ENCODE measurements at places on chromosomes 5 and 9.

- no peak for DNase-seq
These were observed 12.6 kb downstream of the MGAT1 start for GRCh38 chr5:180790020-180790419.

DNA sequence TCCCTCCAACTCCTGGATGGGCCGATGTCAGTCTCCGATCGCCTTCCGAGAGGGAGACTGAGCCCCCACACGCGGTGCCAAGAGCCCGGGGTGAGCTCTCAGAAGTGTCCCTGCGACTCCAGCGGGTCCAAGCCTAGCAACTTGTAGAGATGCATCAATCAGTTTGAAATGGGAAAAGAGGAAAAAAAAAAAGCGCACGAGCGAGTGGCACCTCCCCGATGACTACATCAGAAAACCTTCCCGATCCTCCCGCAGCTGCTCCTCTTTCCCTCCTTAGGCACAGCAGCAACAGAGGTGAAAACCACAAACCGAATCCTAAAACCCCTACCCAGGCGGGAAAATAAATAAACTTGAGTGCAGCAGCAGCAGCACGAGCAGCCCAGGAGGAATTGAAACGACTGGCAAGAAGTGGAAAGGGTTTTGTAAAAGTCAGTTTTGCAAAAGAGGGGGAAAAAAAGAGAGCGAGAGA is 1.0 kb upstream of the EFNA5 start:
- DNase-seq = no peak

- DNase-seq = no peak
These were observed 330.1 kb downstream of the ENC1 start for GRCh38 chr5:74310386-74310785.

DNA sequence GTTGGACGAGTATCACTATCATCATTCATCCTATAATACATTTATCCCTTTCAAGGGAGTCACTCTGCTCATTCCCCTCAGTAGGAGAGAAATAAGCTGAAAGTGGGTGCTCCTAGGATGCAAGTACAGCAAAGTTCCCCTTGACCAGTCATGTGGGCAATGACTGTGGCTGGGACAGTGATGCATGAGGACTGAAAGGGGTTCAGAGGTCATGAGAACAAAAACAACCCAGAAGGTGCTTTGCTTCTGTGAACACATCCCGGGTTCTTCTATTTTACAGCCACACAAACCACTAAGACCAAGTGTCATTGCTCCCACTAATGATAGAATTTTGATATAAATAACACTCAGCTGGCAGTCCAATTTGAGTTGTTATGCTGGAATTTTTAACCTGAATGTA is 177.8 kb upstream of the ADCY2 start:
- no peak for DNase-seq

DNA sequence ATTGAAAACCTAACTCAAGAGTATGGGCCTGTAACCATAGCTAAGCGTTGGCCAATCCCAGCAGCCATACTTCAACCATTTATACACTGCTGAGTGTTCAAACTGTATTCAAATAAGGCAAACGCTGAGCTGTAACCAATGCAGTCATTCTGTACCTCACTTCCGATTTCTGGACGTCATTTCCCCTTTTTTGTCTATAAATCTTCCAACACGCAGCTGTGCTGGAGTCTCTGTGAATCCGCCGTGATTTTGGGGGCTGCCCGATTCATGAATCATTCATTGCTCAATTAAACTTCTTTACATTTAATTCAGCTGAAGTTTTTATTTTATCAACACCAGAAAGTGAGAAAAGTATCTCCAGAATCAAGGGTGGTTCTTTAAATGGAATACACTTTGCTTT is 31.7 kb downstream of the MTX3 start:
- DNase-seq = no peak

DNA sequence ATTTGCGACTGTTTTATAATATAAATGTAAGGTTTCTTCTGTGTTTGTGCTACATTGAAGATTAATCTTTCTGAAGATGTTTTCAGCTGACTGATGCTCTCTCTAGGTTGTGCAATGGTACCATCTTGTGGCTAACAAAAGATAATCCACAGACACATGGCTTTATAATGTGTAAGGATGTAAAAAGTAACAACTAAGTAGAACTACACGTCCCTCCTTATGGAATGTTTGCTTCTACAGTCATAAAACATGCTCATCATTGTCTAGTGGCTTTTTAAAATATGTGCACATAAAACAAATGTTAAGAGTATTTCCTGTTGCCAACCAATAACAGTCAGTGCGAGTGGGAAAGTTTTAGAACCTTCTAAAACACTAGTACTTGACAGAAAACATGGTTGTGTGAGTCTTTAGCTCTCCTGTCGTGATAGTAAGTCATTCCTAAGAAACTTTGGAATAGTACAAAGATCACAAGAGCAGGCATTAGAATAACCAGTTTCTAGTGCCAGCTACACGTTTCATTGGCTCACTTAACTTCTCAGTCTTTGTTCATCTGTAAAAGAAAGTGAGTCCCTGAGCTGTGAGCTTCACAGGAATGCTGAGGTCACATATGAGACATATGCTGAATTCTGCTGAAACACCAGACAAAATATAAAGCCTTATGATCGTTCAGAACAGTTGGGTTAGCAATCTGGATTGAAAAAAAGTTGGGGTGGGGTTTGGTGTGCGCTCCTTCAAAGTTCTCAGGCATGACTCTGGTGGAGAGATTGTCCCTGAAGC is 75.7 kb upstream of the GLIS3 start:
- peak; percentile 85 for DNase-seq

GRCh38 chr5:160260881-160261815 is 31.8 kb downstream of the FABP6 start:
- DNase-seq = peak; percentile 47

- DNase-seq = no peak
These were observed 7.4 kb downstream of the NPR2 start for GRCh38 chr9:35798658-35799374.

DNA sequence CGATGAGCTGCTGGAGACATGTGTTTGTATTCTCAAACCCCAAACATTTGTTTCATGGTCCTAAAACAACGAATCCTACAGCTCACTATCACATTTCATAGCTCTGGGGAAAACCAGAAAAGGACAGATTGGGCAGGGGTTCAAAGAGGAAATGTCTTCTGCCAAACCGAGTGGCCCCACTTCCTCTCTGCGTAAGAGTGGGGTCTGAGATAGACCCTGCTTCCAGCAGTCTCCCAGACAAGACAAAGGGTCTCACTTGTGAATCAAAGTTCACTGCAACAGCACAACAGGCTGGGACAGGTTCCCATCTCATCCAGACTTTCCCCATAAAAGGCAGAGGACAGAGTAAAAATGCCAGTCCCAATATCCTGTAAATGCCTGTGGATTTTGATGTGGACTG is 276.2 kb upstream of the SLC24A2 start:
- DNase-seq = no peak

DNA sequence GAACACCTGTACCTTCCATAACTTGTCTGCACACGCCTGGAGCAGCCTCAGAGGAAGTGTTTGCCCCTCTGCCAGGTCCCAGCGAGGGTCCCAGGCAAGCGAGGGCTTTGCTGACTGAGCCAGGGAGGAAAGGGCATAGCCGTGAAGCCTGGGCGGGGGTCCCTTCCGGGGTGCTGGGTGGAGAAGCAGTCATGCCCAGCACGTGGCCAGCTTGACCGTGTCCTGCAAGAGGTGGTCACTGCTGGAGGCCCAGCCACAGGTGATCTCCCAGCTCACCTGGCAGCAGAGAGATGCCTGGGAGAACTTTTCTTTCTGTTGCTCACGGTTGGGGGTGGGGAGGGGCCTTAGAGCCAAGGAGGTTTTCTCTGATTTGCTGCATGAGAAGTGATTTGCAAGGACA is 195.3 kb downstream of the CACNA1B start:
- DNase-seq = no peak

DNA sequence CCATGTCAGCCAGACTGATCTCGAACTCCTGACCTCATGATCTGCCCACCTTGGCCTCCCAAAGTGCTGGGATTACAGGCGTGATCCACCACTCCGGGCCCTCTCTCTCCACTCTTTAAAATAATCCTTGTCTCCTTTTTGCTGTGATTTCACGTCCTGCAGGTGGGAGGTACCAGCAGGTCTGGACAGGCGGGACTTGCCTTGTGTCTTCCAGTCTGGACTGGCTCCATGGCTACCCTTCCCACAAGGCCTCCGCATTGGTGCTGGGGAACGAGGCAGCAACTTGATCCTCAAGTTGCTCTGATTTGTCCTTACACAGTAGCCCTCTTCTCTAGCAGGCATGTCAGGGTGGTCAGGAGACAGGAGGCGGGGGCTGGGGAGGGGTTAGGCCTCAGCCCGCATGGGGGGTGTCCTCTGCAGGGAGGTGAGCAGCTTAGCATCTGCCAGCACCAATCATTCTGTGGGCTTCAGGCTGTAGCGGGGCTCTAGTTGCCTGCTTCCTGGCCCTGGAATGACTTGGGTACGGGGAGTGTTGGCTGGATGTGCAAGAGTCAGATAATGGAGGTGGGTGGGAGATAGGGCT is 54.3 kb downstream of the TENT4A start:
- DNase-seq = no peak

GRCh38 chr5:20972419-20972925 is 984.5 kb upstream of the CDH18 start:
- no peak for DNase-seq

- DNase-seq = no peak
These were observed 138.4 kb downstream of the TARS1 start for GRCh38 chr5:33579152-33579551.

DNA sequence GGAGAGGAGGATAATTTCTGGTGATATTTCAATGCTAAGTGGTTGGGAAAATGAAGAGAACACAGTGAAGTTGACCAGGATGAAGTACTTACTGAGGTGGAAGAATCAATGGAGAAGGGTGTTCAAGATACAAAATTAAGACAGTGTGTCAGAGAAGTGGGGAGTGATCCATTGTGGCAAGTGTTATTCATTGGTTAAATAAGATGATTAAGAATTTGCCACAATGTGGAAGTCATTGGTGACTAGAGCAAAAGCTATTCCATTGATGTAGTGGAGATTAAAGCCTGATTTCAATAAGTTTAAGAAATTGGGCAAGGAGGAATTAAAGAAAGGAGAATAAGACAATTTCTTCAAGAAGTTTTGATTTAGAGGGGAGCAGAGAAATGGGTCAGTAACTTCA is 118.9 kb downstream of the GHR start:
- no peak for DNase-seq

DNA sequence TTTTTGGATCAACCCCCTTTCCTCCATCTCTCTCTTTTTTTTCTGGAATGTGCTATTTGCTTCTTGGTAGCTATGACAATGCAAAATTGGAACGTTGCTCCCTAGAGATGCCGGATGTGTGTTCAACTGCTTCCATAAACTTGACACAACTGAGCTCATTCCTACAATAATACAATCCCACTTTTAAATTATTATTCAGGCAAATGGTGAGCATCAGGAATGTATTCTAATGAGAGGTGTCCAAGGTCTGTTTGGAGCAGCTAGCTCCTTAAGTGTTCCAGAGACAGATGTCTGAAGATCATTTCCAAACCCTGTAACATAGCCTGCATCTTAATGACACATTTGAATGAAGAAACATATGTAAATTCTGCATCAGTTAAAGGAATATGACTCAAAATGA is 518.4 kb downstream of the TAF11L14 start:
- no peak for DNase-seq

DNA sequence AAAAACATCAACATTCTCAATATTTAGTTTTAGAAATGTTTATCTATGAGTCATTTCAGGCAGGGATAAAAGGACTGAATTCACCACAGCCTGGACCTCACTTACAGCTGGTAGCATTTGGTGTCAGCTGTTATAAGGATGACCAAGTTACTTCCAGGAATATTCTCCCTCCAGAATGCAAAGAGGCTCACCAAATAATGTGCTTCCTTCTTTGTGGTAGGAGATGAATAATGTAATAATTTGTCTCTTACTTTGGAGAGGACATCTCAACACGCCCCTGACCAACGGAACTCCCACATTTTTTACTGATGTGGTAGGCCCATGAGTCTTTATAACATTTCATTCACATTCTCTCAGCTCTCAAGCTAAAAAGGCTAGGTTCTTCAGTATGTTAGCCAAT is 825.9 kb upstream of the GRAMD2B start:
- DNase-seq = no peak

GRCh38 chr5:72503888-72504491 is 3.2 kb downstream of the ZNF366 start:
- DNase-seq = no peak

DNA sequence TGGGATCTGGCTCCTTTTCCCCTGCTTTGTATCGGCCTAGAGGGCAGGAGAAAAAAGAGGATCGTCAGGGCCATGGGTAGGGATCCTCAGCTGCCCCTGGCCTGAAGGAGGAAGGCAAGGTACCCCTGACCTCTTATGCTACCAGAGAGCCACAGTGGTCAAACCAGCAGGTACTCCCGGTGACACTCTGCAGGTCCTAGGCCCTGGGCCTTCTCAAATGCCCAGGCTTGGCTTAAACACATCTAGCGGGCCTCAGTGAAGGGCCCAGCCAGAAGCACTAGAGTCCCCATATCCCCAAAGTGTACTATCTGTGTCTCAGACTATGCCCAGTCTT is 3.5 kb downstream of the IRF1 start:
- no peak for DNase-seq

GRCh38 chr5:137097203-137097602 is 401.9 kb downstream of the SPOCK1 start:
- no peak for DNase-seq

DNA sequence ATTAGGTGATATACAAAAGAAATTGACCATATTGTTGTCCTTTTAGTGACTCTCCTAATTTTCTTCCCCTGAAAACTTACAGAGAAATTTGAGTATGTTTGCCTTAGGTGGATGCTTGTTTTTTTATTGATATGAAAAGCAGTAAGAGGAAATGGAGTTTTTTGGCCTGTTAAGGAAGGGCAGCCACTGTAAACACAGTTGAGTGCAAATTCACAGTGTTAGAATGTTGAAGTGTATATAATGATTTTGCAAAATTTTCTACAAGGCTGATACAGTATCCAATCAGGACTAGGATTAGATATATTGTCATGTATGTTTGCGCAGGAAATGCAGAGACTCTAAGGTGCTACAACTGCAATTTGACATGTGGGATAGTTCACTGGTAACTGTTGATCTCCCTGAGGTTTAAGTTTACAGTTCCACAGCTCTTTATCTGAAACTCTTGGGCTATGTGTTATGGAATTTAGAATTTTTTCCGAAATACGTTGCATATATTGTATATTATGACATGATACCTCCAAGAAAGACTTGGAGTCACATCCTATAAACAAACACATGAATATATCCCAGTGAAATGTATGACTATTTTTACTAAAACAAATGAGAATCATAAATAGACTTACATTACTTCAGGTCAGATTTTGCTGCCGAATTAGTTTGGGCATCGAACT is 62.5 kb downstream of the FXN start:
- no peak for DNase-seq

GRCh38 chr9:124278054-124278540 is 20.3 kb downstream of the NEK6 start:
- DNase-seq = no peak

GRCh38 chr5:176948458-176948857 is 49.3 kb upstream of the HK3 start:
- DNase-seq = no peak

DNA sequence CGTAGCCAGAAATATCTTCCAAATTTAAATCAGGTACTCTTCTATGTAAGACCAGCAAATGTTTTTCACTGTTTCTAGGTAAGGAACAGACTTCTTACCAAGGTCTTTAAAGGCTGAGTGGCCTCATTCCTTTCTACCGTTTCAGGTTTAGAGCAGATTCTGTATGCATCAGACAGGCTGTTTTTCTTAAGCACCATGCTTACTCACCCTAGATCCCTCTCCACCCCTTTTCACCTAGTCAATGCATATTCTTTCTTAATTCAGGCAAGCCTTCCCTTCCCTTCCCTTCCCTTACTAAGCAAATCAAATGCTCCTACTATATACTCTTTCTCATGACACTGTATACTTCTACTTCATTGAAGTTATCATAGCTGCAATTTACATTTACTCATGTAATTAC is 70.7 kb downstream of the RFX3 start:
- no peak for DNase-seq

- DNase-seq = no peak
These were observed 10.7 kb upstream of the LECT2 start for GRCh38 chr5:135965504-135965903.

Data from AG04449 (cell line).